ENCODE measurements at places on chromosomes 12 and 14. TPM values are rescaled to one million over a fixed set of nuclear protein-coding genes. Genes with fewer than 3 reads are reported as not detected.

SERPINA1 gene
- total RNA-seq, result 9.1 TPM

LRFN5 gene
- 0.81 TPM for total RNA-seq

GNS gene
- total RNA-seq, result 101 TPM

KRT6A gene
- total RNA-seq, result 0.16 TPM

MYL2 gene
- 17,347 TPM for total RNA-seq

LYZ gene
- total RNA-seq, result 49.2 TPM
